Ovary (tissue), 10 donors: ENCODE measurements at places on chromosomes 2 and 18. TPM values are rescaled to one million over a fixed set of nuclear protein-coding genes. Genes with fewer than 3 reads are reported as not detected.

- no peaks in the 10 kb centered on the region for H3K4me1 ChIP-seq
- DNase-seq = no peak
- no peaks in the 10 kb centered on the region for H3K27me3 ChIP-seq
- no peak overlapping the region for H3K4me3 ChIP-seq
- no peak overlapping the region for H3K27ac ChIP-seq
Measured at GRCh38 chr18:45236676-45237075, 378.6 kb upstream of the SLC14A2 start.

GRCh38 chr2:50391556-50391955 lies 640.4 kb downstream of the NRXN1 start:
- no peaks in the 10 kb centered on the region for H3K27me3 ChIP-seq
- no peaks in the 10 kb centered on the region for H3K36me3 ChIP-seq
- no peak overlapping the region for H3K4me3 ChIP-seq
- DNase-seq = no peak
- no peaks in the 10 kb centered on the region for H3K4me1 ChIP-seq
- H3K27ac ChIP-seq = no peak overlapping the region

DNA sequence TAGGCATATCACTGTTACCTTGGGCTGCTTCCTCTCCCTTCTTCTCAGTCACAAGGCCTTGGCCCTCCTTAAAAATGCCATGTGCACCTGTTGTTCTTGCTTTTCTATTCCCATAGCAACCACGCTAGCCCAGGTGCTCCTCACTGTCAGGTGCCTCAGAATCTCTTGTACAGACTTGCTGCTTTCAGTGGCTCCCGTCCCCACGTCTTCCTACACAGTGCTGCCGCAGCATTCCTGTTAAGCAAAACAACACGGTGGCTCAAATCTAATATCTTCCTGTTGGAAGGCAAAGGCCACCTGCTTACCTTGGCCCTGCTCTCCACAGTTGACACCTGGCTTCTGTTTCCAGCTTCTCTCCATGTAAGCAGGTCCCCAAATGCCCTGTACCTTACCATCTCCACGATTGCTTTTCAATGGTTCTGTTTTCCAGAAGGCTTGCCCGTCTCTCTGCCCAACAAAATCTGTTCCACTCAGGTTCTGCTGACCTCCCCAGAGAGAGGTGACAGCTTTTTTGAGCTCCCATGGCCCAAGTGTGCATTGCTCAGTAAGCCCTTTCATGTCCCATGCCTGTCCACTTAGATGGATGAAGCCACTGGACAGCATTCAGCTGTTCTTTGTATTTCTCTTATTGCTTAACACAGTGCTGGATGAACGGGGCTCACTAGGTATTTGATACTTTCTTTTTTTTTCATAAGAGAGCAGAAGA lies 240.4 kb downstream of the PRKCE start:
- no peak overlapping the region for H3K4me3 ChIP-seq
- no peak overlapping the region for H3K27ac ChIP-seq
- peaks cover 2% of the 10 kb centered on the region for H3K4me1 ChIP-seq
- no peaks in the 10 kb centered on the region for H3K27me3 ChIP-seq
- no peaks in the 10 kb centered on the region for H3K36me3 ChIP-seq

DNA sequence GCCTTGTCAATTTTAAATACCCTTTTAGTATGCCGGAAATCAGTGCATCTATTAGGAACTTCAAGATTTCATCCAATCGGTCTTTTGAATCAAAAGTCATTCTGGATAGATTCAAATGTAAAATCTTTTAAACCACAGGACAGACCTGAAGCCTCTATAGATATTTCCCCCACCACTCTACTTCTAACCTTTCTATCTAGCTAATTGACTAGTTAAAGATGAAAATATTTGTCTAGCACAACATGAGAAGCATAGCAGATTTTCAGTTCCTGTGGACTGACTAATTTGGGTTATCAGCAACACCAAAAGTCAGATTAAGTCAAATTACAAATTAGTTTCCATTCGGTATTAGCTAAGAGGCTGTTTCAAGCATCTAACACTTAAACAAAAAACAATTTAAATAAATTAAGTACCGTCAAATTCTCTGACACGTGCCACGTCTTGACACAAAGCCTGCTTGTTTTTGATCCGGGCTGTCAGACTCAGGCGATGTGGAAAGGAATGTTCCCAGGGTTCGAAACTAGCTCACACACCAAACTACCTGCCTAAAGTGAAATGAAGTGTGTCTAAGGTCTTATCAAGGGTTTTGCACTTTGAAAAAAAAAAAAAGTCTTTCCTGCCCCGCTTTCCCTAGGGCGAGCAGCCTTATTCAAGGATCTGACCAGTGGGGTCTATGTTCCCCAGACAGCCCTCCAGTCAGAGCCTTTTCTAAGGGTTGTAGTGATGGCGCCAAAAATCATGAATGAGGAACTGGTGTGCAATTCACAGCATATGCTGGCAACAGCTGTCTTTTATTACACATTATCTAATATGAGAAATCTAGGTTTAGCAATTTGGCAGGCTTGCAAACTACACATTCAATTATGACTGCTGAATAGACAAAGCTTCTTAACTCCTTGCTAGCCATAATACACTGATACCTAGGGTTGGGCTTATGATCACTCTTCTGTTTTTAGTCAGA lies 4.7 kb downstream of the CYTIP start:
- no peak overlapping the region for H3K4me3 ChIP-seq
- no peak for DNase-seq

DNA sequence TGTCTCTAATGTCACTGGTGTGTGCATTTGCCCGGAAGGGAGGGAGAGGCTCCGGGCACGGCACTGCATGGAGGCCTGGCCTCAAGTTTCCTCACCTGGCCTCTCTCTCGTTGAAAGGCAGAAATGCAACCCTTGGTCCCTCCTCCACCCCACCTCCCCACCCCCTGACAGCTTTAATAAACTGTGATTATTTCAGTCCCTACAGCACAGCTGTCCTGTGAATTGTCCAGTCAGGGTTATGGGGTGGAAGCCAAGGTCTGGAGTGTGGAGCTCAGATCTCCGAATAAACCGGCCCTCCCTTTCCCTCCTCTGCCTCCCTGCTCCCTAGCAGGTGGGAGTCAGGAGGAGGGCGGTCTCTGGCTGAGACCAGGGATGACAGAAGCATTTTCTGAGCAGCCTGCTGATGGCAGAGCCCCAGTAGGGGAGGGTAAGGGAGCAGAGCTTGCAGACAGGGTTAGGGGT lies 199.2 kb upstream of the SMAD2 start:
- DNase-seq = peak; percentile 70
- H3K4me3 ChIP-seq = no peak overlapping the region
- H3K36me3 ChIP-seq = no peaks in the 10 kb centered on the region
- H3K27ac ChIP-seq = no peak overlapping the region
- no peaks in the 10 kb centered on the region for H3K27me3 ChIP-seq
- H3K4me1 ChIP-seq = no peaks in the 10 kb centered on the region

DNA sequence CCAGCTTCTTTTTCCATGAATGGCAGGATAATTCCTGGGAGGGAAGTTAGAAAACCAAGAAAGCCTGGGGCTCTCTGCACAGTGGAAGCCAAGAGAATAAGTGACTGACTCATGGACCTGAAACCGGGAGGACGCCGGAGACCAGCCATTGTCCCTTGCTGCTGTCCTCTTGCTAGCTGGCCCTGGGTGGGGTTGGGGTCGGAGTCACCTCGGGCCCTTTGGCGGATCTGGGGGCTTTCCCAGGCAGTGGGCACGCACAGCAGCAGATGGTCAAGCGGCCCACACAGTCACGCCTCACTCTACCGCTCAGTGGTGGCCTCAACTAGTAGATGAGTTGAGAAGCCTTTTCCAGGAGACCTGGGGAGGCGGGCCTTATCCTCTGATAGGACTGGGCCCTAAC lies 15.6 kb downstream of the EFHD1 start:
- peaks cover 9% of the 10 kb centered on the region for H3K4me1 ChIP-seq
- H3K27ac ChIP-seq = no peak overlapping the region
- DNase-seq = no peak
- no peaks in the 10 kb centered on the region for H3K27me3 ChIP-seq
- no peak overlapping the region for H3K4me3 ChIP-seq

- H3K4me3 ChIP-seq = no peak overlapping the region
- no peaks in the 10 kb centered on the region for H3K27me3 ChIP-seq
- no peak for DNase-seq
- H3K27ac ChIP-seq = no peak overlapping the region
- H3K36me3 ChIP-seq = no peaks in the 10 kb centered on the region
Measured at GRCh38 chr18:70553245-70553935, 264.5 kb downstream of the SOCS6 start.

DNA sequence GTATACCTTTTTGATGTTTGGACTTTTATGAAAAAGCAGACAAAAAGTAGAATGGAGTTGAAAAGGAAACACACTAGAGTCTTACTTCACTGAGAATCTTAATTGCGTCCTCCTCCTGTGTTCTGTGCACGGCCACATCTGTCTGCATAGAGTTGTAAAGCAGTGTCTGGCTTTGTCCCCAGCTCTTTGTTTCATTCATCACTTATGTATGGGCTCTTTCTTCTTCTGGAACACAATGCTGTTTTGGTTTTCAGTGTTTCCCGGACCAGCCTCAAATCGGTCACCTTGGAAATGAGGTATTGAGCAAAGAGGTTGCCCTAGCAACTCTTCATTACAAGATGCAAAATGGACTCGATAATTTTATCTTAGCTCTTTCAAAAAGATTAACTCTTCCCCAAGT lies 104.3 kb upstream of the CNGA3 start:
- H3K27ac ChIP-seq = no peak overlapping the region
- H3K36me3 ChIP-seq = no peaks in the 10 kb centered on the region
- H3K4me1 ChIP-seq = no peaks in the 10 kb centered on the region
- no peaks in the 10 kb centered on the region for H3K27me3 ChIP-seq
- no peak for DNase-seq

- no peaks in the 10 kb centered on the region for H3K27me3 ChIP-seq
- H3K4me3 ChIP-seq = no peak overlapping the region
- no peaks in the 10 kb centered on the region for H3K36me3 ChIP-seq
- H3K27ac ChIP-seq = no peak overlapping the region
Measured at GRCh38 chr2:157789933-157790511, 86.1 kb downstream of the ACVR1 start.

GRCh38 chr2:170313347-170313991 lies 135.5 kb downstream of the MYO3B start:
- no peaks in the 10 kb centered on the region for H3K27me3 ChIP-seq
- DNase-seq = no peak
- no peak overlapping the region for H3K27ac ChIP-seq
- H3K4me3 ChIP-seq = no peak overlapping the region
- H3K36me3 ChIP-seq = no peaks in the 10 kb centered on the region

DNA sequence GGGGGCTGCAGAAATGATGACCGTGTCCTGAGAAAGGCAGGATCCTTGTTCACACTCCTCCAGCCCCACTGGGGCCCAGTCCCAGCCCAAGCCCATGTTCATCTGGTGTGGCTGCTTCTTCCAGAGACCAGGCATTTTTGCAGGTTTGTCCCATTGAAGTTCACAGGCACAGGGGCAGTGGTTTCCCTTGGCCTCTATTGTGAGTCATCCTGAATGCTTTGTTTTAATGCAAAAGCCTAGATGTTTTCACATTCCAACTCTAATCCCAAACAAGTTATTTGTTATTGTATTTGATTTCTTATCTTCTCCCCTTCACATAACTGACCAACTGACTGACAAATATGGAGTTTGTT lies 426.4 kb upstream of the ID2 start:
- no peak overlapping the region for H3K4me3 ChIP-seq
- no peak overlapping the region for H3K27ac ChIP-seq
- no peaks in the 10 kb centered on the region for H3K27me3 ChIP-seq
- H3K4me1 ChIP-seq = no peaks in the 10 kb centered on the region
- DNase-seq = no peak

GRCh38 chr18:48836806-48837615 lies 113.8 kb downstream of the SMAD7 start:
- DNase-seq = peak; percentile 28
- H3K27me3 ChIP-seq = no peaks in the 10 kb centered on the region
- H3K4me3 ChIP-seq = no peak overlapping the region
- H3K27ac ChIP-seq = no peak overlapping the region

DNA sequence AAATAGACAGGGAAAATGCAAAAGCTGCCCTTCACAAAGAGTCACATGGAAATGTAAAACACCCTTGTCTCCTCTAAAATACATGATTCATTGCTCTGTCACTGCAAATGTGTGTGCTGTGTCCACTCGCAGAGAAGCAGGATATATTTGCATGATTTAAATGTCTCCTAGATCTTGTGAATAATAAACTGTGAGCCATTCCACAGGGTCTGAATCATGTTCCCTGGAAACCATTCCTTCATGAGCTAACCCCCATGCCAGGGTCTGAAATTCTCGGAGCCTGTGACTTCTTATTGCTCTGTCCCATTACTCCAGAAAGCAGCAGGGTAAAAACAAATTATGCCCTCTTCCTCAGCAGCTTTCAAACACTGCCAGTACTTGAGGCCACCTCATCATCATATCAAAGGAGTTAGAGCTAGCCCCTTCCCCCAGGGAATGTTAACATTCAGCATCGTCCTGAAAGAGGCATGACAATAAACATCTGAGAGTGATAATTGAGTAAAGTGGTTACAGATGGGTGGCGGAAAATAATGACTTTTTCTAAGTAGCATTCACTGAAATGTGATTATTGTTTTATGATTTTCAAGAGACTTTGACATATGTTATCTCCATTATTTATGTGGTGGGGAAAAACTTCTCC lies 11.7 kb upstream of the CNGA3 start:
- H3K36me3 ChIP-seq = no peaks in the 10 kb centered on the region
- H3K27me3 ChIP-seq = no peaks in the 10 kb centered on the region
- no peak overlapping the region for H3K4me3 ChIP-seq
- H3K27ac ChIP-seq = no peak overlapping the region

DNA sequence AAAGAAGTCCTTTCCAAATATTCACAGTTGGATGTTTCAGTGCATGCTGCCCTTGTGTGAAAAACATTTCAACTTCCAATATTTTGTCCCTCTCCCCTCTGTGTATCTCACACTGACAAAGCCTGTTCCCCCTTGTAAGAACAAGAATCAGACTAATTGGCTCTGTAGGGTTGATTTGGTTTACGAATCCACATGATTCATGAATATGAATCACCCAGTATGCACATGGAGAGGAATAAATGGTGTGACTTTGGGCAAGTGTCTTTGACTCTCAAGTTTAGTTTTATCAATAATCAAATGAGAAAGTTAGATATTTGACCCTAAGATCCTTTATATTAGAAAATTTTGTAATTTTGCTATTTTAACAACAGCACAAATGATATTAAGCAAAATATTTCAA lies 9.3 kb upstream of the CDH20 start:
- no peak for DNase-seq
- H3K36me3 ChIP-seq = no peaks in the 10 kb centered on the region
- H3K4me1 ChIP-seq = no peaks in the 10 kb centered on the region
- H3K27me3 ChIP-seq = no peaks in the 10 kb centered on the region
- no peak overlapping the region for H3K4me3 ChIP-seq

GRCh38 chr18:944440-944839 lies 39.8 kb downstream of the ADCYAP1 start:
- DNase-seq = no peak
- no peaks in the 10 kb centered on the region for H3K4me1 ChIP-seq
- H3K27me3 ChIP-seq = no peaks in the 10 kb centered on the region
- H3K36me3 ChIP-seq = no peaks in the 10 kb centered on the region

ALPI gene
- not detected for polyA plus RNA-seq

GALNT14 gene
- polyA plus RNA-seq = 0.28 TPM

SESTD1 gene
- polyA plus RNA-seq = 6.9 TPM

IAH1 gene
- 54.0 TPM for polyA plus RNA-seq

CD207 gene
- 0.35 TPM for polyA plus RNA-seq

CFAP221 gene
- polyA plus RNA-seq = 0.24 TPM

PRKAG3 gene
- not detected for polyA plus RNA-seq

UBE2F gene
- polyA plus RNA-seq = 22.2 TPM

ZNF532 gene
- 40.5 TPM for polyA plus RNA-seq

MTCL1 gene
- polyA plus RNA-seq = 6.5 TPM
